ENCODE measurements at places on chromosomes 1 and 21.

- DNase-seq, result no peak
Measured at GRCh38 chr1:18118491-18118890, 10.9 kb downstream of the IGSF21 start.

- DNase-seq, result no peak
Measured at GRCh38 chr1:76381450-76382097, 307.0 kb downstream of the ST6GALNAC3 start.

DNA sequence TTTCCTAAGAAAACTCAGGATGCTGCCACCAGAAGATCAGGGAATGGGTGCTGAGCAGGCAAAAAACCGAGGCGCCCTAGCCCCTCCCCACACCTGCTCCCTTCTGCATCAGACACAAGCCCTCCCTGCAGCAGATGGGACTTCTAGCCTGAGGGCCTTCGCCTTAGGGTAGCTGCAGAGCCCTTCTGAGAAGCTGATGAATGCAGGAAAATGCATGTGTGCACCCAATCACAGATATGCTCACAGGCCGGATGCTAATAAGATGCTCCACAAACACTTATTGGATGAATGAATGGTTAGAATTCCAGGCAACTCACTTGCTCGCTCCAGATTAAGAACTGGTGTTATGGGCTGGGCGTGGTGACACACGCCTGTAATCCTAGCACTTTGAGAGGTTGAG, 6.8 kb upstream of the C1orf210 start:
- no peak for DNase-seq

- no peak for DNase-seq
Measured at GRCh38 chr1:21200767-21201166, 24.1 kb upstream of the EIF4G3 start.
